ENCODE measurements at places on chromosomes 4 and X. TPM values are rescaled to one million over a fixed set of nuclear protein-coding genes. Genes with fewer than 3 reads are reported as not detected.

The POU4F2 gene
- not detected for total RNA-seq

The BTK gene
- total RNA-seq: not detected

The ZAR1 gene
- total RNA-seq: not detected

The C4orf50 gene
- total RNA-seq: not detected

The SMIM10L2A gene
- total RNA-seq: not detected

The FAM47A gene
- total RNA-seq: not detected

The ENOX2 gene
- 18.4 TPM for total RNA-seq

The CENPVL1 gene
- total RNA-seq: not detected

The RAB39B gene
- not detected for total RNA-seq

The ALB gene
- not detected for total RNA-seq

The POU3F4 gene
- total RNA-seq: not detected

The DACH2 gene
- not detected for total RNA-seq

The SHROOM3 gene
- total RNA-seq: 44.3 TPM

The TMSB15B gene
- total RNA-seq: not detected

The INTU gene
- 9.7 TPM for total RNA-seq

The TBC1D8B gene
- total RNA-seq: 5.3 TPM

The HERC5 gene
- total RNA-seq: 3.6 TPM

The PARM1 gene
- 0.44 TPM for total RNA-seq

The ANTXR2 gene
- 2.0 TPM for total RNA-seq

The TRIM60 gene
- total RNA-seq: not detected

The TXK gene
- total RNA-seq: 1.4 TPM

The LDB2 gene
- not detected for total RNA-seq

The HEPH gene
- total RNA-seq: not detected

The RBM10 gene
- 34.8 TPM for total RNA-seq

The SUPT20HL1 gene
- not detected for total RNA-seq

The ANXA10 gene
- 3.0 TPM for total RNA-seq

The DUSP21 gene
- total RNA-seq: not detected

The FAAH2 gene
- 8.2 TPM for total RNA-seq

The GUCY1B1 gene
- 0.39 TPM for total RNA-seq

The GSX2 gene
- not detected for total RNA-seq

The HTN3 gene
- not detected for total RNA-seq

The GABRA4 gene
- total RNA-seq: not detected

The FHIP1A gene
- total RNA-seq: 33.7 TPM

The STOX2 gene
- 4.5 TPM for total RNA-seq

The IQSEC2 gene
- 49.3 TPM for total RNA-seq

The CYTL1 gene
- not detected for total RNA-seq

The TLR6 gene
- 7.9 TPM for total RNA-seq

The SPANXN1 gene
- not detected for total RNA-seq

The PDE5A gene
- 7.9 TPM for total RNA-seq

The GABRE gene
- 24.5 TPM for total RNA-seq

The PLS3 gene
- 257 TPM for total RNA-seq

The ZXDB gene
- total RNA-seq: 9.1 TPM

The ELK1 gene
- total RNA-seq: 22.0 TPM

The ZNF185 gene
- 40.6 TPM for total RNA-seq

The PPAT gene
- 22.5 TPM for total RNA-seq

The CLOCK gene
- total RNA-seq: 19.4 TPM

The SSX4B gene
- total RNA-seq: not detected

The ARR3 gene
- total RNA-seq: not detected

The SMIM9 gene
- total RNA-seq: not detected

The GAGE13 gene
- not detected for total RNA-seq

The GCNA gene
- total RNA-seq: 1.4 TPM

The DUSP9 gene
- 1.3 TPM for total RNA-seq

The FGF2 gene
- total RNA-seq: 1.4 TPM

All from PC-9 (cell line).